Stimulated activated CD8-positive, alpha-beta memory T cell treated with anti-CD3 and anti-CD28 coated beads, Interleukin-4, amount 100 ng/mL, for 4 hours (primary cell): ENCODE measurements at places on chromosomes 4 and X.
A peak's percentile ranks its signal among the peaks of the same experiment; 100 is the strongest.

- no peak for DNase-seq
Measured at GRCh38 chrX:111876646-111877045, 665 bp downstream of the TRPC5OS start.

DNA sequence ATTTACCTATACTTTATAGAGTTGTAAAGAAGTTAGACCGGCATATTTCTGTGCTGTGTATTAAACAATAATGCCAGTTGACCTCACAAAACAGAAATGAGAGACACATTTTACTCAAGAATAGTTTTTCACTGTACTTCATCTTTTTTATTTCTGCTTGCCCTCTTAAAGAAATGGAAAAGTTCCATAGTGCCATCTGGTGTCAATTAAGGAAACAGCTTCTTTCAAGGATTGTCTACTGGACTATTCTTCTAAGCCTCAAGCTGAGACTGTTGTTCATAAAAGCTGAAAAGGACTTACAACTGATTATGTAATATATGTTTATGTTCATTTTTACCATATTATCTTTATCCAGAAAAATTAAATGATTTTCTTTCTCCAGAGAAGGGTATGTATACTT lies 1523.7 kb downstream of the ARAP2 start:
- DNase-seq: no peak

DNA sequence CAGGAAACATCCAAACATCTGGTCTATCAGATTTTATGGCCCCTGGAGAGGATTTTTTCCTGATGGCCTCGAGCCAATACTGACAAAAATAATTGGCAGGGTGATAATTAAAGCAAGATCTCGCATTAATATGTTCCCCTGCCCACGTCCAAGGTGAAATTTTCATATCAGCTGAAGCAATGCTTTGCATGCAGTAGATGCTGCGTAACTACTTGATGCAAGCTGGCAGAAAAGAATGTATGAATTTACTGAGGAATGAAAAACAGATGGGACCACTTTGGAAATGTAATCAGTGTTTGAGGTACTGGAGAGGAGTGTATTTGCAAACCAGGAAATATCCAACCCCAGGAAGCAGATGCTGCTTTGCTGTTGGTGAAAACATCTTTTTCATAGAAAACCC lies 36.8 kb upstream of the REST start:
- no peak for DNase-seq

DNA sequence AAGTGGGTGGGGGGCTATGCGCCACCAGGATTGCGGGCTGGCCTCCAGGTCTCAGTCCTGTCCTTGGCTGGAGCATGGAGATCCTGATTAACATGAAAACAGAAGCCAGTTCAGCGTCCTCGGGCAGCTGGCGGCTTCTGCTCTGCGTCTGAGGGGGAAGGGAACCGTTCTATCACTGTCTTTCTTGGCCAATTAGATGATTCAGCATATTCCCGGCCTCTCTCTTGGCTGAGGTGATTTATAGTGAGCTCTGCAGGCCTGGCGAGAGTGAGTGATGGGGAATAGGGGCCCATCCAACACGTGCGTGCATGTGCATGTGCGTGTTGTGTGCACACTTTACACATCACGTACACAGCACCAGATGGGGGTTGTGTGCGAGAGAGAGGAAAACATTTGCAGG lies 145.8 kb upstream of the ATP6AP2 start:
- DNase-seq: no peak

- peak; percentile 5 for DNase-seq
Measured at GRCh38 chr4:42152507-42153504, at the start of gene BEND4. Gene BEND4, minus strand, starts transcription at chr4:42152655. Its CDS starts 512 bp downstream, at chr4:42152143.

GRCh38 chr4:73451404-73451803 lies 15.4 kb downstream of the AFP start:
- no peak for DNase-seq

DNA sequence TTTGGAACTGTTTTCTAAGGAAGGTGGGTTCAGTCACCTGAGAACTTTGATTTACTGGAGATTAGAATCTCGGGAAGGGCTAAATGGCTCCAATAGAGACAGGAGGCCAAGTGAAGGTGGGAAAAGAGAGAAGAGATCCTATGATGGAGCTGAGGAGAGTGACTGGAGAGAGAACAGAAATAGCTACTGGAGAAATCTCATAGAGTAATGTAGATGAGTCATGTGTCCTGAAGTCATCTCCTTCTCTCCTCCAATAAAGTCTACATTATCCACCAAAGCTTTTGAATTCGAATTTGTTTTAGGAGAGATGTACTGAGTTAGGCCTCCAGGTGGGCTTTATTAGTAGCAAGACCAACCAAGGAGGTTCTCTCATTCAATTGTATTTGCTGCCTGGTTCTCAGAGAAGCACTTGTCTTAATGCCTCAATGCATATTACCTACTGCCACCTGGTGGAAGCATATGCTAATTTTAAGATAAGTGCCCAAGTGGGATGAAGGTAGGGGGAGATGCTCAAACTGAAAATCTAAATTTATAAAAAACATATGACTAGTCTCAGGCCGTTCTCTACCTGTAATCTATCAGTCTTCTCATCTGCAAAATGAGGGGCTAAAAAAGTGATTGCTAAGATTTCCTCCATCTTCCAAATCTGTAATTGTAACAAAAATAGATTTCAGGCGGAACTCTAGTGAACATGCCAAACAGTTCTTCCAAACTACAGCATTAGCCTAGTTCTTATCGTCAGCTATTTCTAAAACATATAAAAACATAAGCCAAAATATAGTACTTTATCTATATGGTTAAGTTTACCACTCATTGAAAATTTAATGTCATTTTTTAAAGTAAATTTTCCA lies 24.4 kb downstream of the TXK start:
- no peak for DNase-seq

DNA sequence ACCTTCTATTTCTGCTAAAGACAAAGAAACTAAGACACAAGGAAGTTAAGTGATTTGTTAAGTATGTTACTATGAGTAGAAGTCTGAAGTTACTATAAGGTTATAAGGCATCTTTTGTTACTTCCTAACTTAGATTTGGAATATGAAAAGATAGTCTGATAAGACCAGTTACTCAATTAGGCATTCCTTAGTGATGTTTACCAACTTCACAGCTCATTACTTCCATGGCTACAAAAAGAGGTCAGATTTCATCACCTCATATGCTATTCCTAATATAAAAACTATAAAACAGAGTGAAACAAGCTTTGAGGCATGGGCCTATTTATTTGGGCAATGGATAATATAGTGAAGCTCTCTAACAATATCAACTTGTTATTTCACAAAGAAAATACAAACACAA lies 143.1 kb downstream of the TBCK start:
- DNase-seq: no peak

DNA sequence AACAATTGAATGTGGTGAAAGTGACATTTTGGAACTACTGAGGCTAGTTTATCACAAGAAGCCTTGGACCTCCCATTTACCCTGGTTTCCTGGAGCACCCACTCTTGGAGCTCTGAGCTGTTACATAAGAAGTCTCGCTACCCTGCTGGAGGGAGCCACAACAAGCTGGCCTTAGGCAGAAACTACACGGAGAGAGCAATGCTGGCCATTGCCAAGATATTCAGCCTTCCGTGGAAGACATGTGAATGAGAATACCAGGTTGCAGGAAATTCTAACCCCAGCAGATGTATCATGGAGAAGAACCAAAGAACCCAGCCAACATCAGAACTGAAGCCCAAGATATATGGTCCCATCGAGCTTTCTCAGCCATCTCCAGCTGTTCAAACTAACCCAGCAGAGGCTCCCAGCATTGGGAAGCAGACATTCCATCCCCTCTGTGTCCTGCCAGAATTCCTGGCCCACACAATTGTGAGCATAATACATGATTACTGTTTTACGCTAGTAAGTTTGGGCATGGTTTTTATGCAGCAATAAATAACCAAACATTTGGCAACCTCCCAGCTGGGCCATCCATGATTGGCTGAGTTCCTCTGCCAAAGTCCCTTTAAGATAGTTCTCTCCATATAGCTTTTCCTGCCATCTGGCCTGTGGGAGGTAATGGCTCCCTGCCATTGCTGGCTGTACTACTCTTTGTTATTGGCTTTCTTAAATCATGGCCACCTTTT lies 17.9 kb upstream of the PDE5A start:
- DNase-seq: no peak

DNA sequence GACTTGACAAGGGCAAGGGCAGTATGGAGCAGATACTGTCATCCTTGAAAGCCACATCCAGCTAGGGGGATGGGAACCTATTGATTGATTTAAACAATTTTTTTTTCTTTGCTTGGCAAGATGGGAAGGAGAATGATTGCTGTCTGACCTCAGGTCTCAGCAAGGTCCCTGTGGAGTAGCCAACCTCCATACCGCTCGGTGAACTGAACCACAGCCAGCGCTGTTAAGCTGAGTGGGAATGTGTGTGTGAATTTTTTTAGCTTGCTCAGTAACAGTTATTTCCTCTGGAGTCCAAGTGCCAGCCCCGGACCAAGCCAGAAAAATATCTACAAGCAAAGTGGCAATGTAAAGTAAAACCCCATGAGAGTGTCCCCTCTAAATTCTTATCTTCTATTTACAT lies 25.9 kb downstream of the DCX start:
- DNase-seq: no peak
